ENCODE measurements at places on chromosomes 2 and 18.

DNA sequence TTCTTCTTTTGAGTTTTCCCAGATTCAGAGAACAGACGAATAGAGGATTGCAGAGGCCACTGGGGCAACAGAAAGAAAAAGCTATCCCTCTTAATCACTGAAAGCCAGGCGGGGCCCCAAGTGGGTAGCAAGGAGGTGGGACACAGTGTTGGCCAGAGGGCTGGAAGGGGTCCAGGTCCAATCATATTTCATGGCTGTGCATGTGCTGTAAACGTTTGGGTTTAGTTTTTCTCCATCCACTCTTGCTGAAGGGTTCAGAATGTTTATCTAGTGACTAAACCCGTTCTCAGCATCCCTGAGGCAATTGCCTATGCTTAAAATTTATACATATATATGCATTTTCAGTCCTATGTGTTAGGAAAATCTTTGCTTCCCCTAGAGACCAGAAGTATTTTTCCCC is 99.4 kb upstream of the EPHA4 start:
- no peak for DNase-seq

GRCh38 chr2:140555701-140556100 is 1575.1 kb downstream of the LRP1B start:
- DNase-seq, result no peak

- no peak for DNase-seq
Observed at GRCh38 chr2:70121627-70122372, 34.5 kb downstream of the PCBP1 start.

- no peak for DNase-seq
Observed at GRCh38 chr2:217940261-217941220, 62.3 kb downstream of the TNS1 start.

DNA sequence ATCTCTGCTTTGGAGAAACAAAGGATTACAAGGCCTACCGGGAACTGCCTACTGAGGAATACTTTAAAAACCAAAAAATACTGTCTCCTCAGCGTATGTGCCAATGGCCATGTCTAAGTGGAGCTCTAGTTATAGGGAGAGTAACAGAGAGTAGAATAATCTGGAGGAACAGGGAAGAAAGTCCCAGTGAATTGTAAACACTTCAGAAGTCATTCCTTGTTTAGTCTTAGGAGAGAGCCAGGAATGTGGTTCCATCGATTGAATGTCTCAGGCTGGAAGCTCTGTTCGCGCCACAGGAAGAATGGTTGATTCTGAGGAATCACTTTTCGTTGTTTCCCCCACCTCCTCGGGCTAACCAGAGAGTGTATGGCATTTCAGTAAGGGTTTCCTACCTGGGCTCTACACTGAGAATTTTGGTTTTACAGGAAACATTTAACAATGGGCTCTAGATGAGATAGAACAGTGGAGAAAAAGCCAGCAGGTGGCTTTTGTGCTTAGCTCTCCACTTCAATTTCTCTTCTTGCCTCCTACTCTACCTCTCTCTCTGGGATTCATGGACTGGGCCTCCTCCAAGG is 88.7 kb downstream of the ACVR1 start:
- DNase-seq, result no peak

GRCh38 chr2:149586063-149586462 is 1.5 kb downstream of the MMADHC start:
- DNase-seq, result peak; percentile 20

- DNase-seq, result no peak
Observed at GRCh38 chr2:56008661-56009431, 85.3 kb upstream of the EFEMP1 start.

DNA sequence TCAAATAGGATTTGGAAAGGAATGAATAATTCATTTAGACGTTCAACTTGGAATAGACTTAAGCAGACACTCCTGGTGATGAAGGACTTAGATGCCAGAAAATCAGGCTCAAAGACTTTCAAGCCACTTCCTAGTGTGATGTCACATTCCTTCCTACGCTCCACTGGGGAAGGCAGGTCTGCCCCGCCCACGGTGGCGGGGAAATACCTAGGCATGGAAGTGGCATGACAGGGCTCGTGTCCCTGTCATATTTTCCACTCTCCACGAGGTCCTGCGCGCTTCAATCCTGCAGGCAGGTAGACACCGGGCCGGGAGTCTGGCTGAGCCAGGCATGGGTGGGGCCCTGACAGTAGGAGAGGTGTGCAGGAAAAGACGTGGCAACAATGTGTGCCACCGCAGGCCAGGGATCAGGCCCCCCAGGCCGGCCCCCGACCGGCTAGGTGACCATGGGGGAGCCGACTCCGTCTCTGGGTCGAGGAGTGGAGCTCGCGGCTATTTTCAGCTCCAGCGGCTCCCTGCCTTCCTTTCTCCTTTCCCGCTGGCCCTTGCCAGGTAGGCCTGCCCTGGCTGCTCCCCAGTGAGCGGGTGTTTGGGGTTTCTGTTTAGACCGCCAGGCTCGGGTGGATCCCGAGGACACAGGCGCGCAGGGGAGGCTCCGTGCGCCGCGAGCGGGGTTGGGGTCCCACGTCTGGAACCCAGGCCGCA is at the start of gene IL1RL2:
IL1RL2 (plus strand) TSS at position 233 of the 705 bp plus-strand sequence. CDS start 845 bp downstream, outside the sequence.
- DNase-seq, result no peak

DNA sequence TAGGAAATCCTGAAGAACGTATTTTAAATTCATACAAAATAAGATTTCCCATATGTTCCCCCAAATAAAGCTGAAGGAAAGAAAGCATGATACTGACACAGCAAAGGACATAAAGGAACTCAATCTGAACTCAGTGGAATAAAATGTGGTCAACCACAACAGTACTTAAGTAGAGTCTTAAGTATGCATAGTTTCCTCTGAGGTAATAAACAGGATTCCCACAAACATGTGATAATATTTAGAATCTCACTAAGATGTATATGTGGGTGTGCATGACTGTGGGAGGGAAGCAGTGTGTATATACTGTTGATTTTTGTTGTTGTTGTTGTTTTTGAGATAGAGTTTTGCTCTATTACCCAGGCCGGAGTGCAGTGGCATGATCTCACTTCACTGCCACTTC is 69.3 kb downstream of the NOL10 start:
- DNase-seq, result peak; percentile 20

DNA sequence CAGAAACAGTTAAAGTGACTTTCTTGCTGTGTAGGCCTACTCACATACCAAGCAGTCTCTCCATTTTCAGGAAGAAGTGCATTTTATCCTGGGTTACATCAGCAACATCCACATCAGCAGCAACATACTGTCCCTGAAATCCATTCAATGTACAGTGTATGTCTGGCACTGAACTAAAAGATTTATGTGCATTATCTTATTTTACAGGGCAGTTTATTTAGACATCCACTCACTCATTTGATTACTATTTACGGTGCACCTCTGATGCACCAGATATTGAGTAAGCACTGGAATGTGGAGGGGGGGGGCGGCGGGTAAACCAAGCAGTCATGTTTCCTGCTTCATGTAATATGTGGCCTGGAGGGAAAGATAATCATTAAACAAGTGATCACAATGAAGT is 1128.2 kb downstream of the BCL11A start:
- no peak for DNase-seq

GRCh38 chr2:64359892-64360657 is 93.9 kb upstream of the LGALSL start:
- DNase-seq, result no peak

DNA sequence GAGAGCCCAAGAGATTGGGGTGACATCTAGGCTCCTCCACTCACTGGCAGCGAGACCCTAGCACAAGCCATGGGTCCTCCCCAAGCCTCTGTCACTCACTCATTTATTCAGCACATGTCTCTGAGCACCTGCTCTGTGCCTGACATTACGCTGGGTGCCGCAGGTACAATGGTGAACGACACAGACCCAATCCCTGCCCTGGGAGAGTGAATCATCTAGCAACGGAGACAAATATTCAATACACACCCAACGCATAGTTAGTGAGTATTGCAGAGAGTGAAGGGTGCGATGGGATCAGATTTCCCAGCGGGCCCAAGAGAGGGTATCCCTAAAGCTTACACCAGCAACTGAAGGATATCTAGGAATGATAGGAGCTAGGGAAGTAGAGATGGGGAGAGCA is 45.5 kb downstream of the ZFP36L2 start:
- no peak for DNase-seq

- DNase-seq, result no peak
Observed at GRCh38 chr2:120722568-120723421, 12.9 kb upstream of the GLI2 start.

All from CD4-positive, alpha-beta T cell treated with Interleukin-10 for 1 hour (primary cell).